ENCODE measurements at places on chromosomes 1 and 21.

DNA sequence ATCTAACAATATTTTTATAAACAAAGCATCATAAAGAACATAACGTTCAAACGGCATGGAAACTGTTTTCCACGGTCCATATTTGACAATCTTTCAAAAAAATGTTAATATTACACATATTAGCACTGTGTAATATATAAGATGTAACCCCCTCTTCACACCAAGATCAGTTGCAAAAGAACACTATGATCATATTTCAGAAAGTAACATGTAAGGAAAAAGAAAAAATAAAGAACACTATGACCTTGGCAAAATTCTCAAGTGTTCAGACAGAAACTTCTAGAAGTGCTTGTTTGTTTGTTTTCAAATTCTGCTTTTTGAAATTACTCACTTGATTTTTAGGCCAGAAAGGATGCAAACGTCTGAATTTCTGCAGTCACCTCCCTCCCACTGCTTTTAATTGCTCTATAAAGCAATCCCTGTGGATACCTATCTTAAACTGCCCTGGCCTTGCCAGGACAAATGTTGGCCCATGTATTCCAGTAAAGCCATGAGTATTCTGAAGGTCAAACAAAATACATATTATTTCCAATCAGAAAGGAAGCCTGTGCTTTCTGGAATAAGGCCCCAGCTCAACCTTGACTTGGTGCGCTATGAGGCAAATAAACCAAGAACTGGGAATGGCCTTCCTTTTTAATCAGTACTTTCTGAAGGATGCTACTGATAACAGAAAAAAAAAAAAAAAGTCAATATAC, 68.6 kb downstream of the TGFBR3 start:
- DNase-seq, result no peak

DNA sequence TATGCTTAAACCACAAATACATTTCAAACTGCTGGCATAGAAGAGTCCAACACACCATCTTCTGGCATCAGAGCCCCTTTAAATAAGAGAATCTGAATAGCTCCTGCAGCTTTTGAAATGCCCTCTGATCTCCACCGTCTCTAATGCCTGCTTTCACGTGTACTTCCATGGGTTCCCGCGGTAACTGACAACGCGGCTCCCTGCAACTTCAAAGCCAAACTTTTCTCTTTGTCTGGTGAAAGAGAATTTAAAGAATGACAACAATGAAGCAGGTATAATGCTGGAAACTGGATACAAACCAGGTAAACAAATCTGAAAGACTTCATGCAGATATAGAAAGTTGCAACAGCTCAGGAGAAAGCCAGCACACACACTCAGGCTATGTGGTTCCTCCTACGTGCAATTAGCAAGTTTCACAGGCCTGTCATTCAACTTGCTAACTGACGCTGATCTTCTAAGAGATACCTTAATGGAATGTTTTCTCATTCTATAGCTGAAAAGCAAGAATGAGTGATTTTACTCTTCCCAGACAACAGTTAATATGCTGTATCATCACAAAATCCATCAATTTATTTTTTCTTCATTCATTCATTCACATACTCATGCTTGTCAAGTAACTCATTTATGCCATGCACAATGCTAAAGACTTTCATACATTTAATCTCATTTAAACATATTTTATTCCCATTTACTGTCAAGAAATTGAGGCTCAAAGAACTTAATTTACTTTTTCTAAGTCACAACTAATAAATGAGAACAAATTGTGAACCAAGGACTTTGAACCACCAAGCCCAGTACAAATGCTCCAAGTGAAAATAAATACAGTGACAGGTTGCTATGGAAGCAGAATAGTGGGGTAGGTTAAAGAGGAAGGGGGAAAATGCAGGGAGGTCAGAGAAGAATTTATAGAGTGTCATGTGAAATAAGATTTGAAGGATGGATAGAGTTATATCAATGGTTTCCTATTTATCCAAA, 202.7 kb upstream of the SNX7 start:
- DNase-seq, result peak; percentile 44

- DNase-seq, result no peak
These were observed 52.2 kb downstream of the RERE start for GRCh38 chr1:8765198-8765597.

GRCh38 chr1:30366911-30367310, 356.5 kb downstream of the MATN1 start:
- no peak for DNase-seq

DNA sequence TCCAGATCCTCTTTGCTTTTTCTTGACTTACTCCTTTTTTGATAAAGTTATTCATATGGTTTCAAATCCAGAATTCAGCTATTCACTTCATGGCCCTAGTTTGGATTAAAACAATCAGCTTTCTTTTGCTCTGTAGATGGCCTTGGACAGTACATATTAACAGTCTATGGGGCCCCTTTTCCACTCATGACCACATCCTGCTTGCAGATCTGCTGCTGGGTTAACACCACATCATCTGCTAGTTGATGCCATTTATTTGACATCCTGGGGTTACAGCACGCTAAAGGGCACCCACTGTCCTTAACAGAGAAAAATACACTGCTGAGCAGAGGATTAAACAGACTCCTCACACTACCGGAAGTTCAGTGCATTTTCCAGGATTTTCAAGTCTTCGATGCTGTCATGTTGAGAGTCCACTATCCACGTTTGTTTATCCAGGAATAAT, 941 bp upstream of the IFI16 start:
- no peak for DNase-seq

DNA sequence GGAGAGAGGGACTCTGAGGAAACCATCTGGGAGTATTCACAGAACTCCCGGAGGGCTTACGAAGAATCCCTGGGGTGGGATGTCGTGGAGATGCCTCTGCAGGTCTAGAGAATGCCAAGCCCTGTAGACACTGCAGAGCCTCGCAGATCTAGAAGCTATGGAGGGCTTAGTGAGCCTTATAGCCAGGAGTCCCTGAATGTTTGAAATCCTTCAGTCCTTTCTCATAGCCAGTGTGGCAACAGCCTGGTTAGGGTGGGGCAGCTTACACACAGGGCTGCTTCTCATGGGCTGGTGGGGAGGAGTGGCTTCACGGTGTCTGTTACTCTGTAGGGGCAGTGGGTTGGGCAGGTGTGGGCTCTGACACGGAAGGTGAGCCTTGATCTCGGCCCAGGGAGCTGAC, 44.2 kb upstream of the KDM4A start:
- no peak for DNase-seq

DNA sequence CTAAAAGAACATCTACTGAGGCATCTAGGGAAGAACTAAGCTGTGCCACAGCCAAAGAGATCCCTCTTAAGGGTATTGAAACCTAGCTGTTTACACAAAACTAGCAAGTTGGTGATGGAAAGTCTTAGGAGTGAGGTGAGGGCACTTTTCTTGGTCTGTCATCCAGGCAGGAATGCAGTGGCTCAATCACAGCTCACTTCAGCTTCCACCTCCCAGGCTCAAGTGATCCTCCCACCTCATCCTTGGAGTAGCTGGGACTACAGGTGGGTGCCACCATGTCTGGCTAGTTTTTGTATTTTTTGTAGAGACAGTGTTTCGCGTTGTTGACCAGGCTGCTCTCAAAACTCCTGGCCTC, 2.4 kb downstream of the PLEKHO1 start:
- DNase-seq, result peak; percentile 16

GRCh38 chr1:151145304-151146071, 943 bp downstream of the SEMA6C start:
- no peak for DNase-seq

DNA sequence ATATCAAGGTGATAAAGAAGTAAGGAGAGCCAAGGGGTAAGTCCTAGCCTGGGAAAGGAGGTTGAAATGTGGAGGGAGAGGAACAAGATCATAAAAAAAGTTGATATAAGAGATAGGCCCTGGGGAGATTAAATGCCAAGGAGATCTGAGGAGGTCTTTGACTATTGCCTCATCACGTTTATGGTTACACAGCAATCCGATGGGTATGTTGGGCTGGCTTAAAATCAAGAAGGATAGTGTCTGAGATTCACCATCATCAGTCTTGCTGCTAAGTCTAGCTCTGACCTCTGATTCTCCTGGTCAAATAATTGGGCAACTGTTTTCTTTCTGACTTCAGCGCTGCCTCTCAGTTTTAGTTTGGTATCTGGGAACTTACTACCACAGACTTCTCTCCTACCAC, 416.3 kb downstream of the GPATCH2 start:
- no peak for DNase-seq

DNA sequence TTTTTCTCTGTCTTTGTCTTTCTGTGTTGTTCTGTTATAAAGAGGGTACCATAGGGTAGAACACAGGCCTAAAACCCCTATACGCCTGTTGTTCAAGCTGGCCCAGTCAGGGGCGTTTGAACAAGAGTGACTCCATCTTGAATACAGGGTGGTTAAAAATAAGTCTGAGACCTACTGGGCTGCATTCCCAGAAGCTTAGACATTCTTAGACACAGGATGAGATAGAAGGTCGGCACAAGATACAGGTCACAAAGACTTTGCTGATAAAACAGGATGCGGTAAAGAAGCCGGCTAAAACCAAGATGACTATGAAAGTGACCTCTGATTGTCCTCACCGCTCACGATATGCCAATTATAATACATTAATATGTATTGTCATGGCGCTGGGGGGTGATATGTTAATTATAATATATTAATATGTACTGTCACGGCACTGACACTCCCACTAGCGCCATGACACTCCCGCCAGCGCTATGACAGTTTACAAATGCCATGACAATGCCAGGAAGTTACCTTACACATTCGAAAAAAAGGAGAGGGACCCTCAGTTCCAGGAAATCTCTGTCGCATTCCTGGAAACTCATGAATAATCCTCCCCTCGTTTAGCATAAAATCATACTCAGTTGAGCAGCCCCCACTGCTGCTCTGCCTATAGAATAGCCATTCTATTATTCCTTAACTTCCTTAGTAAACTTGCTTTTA, 58.5 kb upstream of the KLHDC7A start:
- no peak for DNase-seq

DNA sequence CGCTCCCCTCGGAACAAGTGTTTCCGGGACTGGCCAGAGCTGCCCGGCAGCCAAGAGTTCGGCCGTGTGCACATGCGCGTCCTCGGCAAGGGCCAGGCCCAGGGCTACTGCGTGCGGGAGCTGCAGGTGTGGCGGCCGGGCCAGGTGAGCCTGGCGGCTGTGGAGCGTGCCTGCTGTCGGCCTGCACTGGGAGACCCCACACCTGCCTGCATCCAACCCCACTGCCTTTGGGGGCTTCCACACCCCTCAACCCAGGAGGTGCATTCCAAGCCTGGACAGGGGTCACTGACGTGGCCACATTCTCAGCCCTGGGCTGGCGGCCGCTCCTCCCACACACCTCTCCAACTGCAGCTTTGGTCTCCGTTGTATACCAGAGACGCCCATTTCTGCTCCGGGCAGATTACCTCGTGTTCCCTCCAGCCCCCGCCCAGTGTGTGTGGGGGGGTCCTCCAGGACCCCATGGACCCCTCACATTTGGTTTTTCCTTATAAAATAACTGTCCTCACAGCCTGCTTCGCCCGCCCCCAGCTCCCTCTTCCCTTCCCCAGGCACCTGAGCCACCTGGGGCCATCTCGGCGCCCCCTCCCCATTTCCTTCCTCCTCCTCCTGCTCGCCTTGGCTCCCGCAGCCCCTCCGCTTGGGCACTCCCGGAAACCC, 6.1 kb downstream of the RNF223 start:
- no peak for DNase-seq

- DNase-seq, result no peak
These were observed 51.8 kb upstream of the H6PD start for GRCh38 chr1:9182784-9183257.

DNA sequence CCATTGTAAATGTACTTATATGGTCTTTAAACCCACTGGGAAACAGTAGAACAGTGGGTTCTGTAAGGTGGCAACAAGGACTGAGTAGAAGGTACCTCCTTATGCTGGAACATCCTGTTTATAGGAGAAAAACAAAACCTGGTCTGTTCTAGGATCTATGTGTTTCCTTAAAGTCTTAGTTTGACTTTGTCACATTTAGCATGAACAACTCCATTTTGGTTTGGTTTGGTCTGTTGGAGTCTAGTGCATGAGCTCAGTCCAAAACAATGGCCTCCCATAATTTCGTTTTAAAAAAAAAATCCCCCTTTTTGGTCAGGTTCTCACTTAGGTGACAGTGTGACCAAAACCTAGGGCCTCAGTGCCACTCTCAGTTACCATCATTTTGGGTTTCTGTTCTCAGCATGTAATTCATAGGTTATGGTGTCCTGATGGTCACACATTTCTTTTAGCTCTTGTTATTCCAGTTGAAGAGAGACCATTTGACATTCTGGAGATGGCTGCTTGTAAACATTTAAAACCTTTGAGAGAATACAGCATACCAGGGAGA, 66.4 kb upstream of the IL12RB2 start:
- no peak for DNase-seq

DNA sequence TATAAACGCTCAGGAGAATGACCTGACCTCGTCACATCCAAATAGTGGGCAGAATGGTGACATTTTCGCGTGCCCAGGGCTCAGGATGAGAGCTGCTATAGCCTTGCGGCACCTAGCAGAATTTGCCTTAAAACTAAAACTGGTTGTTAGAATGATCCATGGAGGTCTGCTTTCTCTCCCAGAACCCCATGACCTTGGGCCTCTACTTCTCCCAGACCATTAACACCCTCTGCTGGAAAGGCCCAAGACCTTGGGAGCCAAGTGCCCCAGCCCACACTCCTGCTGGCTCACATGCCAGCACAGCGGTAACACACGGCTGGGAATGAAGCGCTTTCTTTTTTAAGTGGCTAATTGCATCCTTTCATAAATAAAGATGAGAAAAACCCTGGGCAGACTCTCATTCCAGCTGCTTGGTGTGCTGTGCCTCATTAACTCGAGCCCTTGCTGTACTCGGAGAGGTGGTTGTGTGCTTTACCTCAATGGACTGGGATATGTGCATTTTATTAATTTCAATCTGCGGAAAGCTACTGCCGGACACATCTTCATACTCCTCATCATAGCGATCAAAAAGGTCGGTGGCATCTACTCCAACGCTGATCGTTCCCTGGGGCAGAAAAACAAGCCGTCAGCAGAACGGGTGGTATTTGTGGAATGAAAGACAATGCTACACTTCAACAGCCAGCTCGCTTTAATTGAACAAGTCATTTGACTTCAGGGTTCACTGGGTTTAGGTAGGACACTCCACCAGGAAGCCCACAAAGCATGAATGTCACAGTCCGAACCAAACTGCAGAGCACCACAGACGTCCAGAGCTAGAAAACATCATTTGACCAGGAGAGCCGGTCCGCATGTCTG, 29.0 kb downstream of the THAP3 start:
- peak; percentile 92 for DNase-seq

- DNase-seq, result no peak
These were observed 5.8 kb downstream of the HSPB7 start for GRCh38 chr1:16011936-16012589.

GRCh38 chr1:65793359-65793732, 651 bp downstream of the PDE4B start:
- no peak for DNase-seq
